ENCODE measurements at places on chromosomes 13 and 19.

DNA sequence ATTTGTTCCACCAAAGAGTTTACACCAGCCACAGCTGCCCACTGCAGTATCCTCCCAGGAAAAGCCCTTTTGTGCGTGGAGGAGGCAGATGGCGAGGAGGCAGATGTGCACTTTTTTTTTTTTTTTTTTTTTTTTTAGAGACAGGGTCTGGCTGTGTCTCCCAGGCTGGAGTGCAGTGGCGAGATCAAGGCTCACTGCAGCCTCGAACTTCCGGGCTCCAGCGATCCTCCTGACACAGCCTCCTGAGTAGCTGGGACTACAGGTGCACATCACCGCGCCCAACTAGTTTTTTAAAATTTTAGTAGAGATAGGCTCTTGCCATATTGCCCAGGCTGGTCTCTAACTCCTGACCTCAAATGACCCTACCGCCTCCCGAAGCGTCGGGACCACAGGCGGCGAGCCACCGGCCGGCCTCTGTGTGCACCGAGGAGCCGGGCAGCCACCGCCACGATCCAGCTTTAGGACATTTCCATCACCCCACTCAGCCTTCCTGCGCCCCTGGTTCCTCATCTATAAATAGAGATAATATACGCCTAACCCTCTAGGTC, 563 bp upstream of the PDCD5 start:
- DNase-seq, result no peak

- no peak for DNase-seq
Measured at GRCh38 chr19:7639863-7640348, 3.0 kb downstream of the STXBP2 start.

- DNase-seq, result no peak
Measured at GRCh38 chr13:50527612-50528509, 315.6 kb downstream of the DLEU7 start.

DNA sequence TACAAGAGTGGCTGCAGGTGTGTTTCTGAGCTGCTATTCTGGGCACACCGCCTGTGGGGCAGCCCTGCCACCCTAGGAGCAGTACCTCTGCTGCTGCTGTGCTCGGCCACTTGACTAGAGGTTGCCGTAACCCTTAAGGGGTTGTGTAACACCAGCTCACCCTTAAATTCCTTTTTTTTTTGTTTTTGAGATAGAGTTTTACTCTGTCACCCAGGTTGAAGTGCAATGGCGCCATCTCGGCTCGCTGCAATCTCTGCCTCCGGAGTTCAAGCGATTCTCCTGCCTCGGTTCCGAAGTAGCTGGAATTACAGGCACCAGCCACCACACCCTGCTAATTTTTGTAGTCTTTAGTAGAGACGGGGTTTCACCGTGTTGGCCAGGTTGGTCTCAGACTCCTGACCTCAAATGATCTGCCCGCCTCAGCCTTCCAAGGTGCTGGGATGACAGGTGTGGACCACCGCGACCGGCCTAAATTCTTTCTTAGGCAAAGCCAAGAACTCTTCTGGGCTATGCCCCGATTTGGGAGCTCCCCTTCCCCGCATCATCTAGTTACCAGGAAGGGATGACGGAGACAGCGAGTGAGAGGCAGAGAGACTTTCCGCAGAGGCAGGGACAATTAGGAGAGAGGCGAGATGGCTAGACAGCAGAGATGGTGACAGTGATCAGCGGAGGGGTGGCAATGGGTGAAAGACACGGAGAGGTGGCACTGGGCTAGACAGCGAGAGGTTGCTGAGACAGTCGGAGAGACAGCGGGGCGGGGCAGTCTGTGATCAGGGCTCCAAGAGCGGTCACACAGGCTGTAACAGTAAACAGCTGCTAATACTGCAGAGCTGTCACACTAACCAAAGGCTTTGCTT, 4.4 kb upstream of the LILRA5 start:
- DNase-seq, result no peak

GRCh38 chr19:42629191-42629590, 34.5 kb upstream of the CEACAM8 start:
- DNase-seq, result no peak

GRCh38 chr19:30824809-30825208, 452.6 kb downstream of the ZNF536 start:
- no peak for DNase-seq

- DNase-seq, result no peak
Measured at GRCh38 chr13:79749984-79750551, 269.1 kb downstream of the NDFIP2 start.

DNA sequence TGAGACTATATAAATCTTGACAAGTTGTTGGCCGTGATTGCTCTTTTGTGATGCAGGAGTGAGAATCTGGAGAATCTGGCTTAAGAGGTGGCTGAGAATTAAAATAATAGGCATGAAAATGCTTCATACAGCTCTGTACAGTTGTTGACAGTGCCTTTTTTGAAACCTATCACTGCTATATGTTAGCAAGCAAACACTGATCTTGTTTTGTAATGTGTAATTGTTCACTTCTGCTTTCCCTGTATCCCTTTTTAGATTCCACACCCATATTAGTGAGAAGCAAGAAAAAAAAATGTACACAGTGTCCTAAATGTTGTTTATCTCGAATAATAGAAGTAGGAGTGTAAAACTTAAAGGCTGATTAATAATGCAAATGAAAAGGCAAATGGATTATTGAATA, 31.1 kb downstream of the ITM2B start:
- DNase-seq, result no peak

DNA sequence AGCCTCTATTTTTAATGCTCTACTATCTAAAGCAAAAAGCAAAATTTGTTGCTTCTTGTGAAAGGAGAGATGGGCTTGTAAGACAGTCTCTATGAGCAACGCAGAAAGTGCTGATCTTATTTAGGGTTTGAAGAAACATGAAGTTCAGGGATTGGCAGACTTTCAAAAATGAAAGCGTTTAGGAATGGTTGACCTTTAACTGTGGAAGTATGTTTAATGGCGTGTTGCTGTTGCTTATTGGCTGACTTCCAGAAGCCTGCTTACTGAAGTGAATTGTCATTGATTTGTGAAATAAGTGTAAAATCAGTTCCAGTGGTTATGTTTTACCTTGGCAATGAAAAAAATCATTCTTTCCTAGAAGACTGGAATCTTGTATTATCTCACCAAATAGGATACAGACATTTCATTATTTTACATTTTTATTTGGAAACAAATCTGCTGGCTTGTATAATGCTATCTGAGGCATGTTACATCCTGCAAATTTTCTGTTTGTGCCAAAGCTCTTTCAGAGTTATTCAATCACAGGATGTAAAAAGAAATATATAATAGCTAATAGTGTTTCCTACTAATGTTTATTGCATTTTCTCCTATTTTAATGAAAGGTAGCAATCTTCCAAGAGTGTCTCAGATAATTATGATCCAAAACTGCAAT, 221.3 kb upstream of the SLITRK6 start:
- DNase-seq, result no peak

- peak; percentile 90 for DNase-seq
Measured at GRCh38 chr19:17847538-17848366, at the start of gene JAK3. Gene JAK3, minus strand, starts transcription at chr19:17847982. Its CDS starts 3,565 bp downstream, at chr19:17844417.

DNA sequence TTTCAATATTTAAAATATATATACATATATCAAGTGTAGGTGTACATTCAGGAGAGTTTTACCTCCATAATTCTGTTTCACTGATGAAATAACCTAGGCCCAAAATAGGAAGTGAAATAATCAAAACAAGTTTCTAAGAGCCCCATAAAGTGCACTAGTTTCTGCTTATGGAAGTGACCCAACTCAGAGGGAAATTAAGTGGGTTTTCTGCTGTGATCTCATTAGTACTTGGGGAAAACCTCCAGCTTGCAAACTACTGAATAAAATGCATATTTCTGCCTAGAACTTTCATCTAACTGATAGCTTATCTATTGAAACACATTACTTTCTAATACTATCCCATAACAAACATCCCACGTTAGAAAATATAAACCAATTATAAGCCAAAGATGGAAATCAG, 45.4 kb upstream of the MIR17HG start:
- DNase-seq, result peak; percentile 39

GRCh38 chr13:62119739-62120700, 704.4 kb upstream of the PCDH20 start:
- DNase-seq, result peak; percentile 12

- DNase-seq, result peak; percentile 70
Measured at GRCh38 chr19:46990991-46991676, 28.5 kb upstream of the NPAS1 start.

GRCh38 chr19:20423381-20424197, 142.0 kb downstream of the ZNF737 start:
- DNase-seq, result peak; percentile 24

Data from GM10248 (cell line).